ENCODE measurements at places on chromosomes 4 and X.

- DNase-seq = no peak
These were observed 265.5 kb downstream of the PPP3CA start for GRCh38 chr4:101081695-101082369.

GRCh38 chrX:125765347-125765746 is 400.7 kb downstream of the DCAF12L2 start:
- DNase-seq = no peak

DNA sequence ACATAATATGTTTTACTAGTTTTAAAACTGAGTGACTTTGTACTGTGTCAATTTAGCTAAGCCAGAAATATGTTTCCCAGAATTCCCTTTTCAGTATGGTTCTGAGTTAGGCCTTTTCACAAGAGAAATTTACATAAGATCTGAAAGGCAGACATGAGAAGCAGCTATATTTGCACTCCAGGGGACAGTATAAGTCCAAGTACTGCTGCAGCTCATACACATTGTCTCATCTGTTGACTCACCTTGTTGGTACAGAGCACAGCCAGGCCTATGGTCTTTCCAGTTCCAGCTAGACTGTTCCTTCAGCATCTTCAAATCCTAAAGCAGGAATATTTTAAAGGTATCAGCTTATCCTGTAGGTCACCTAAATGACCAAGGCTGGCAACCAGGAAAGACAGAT is 53.5 kb downstream of the BMP3 start:
- no peak for DNase-seq

DNA sequence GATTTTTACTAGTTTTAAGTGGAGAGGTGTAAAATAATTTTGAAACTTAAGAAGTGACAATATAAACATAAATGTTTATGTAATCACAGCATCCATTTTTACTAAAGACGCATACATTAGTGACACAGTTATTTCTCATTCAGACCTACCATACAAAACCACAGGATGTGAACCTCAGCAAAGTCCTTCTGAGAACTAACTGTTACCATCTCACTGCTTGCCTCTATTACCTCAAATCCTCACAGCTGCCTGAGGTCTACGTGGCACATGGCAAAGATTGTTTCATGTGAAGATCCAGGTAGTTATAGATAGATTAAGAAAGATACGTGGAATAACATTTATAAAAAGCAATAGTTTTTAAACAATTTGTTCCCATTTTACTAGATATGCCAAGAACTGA is 189.0 kb downstream of the SLITRK2 start:
- no peak for DNase-seq

GRCh38 chr4:159296061-159296460 is 193.2 kb downstream of the RAPGEF2 start:
- no peak for DNase-seq

DNA sequence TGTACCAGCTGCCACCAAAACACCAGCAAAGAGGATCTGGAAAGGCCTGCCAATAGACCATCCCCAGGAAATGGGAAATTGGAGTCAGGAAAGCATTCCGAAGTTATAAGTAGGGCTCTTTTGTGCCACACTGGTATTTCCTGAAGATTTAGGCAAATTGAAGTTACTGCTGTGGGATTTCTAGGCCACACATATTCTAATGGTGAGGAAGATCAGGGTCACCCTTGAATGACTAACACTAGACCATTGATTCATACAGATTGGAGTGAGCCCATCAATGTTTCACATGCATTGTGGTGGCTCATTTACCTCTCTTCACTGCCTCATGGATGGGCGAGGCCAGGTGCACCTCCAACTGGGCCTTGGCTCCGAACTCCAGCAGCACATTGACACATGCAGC is 22.6 kb downstream of the ASB11 start:
- DNase-seq = no peak
